ENCODE measurements at places on chromosomes 2 and 18.
A peak's percentile ranks its signal among the peaks of the same experiment; 100 is the strongest.

GRCh38 chr18:48851599-48851960, 99.2 kb downstream of the SMAD7 start:
- DNase-seq: no peak

- DNase-seq: no peak
Measured at GRCh38 chr2:215360596-215360995, 48.7 kb downstream of the ATIC start.

- no peak for DNase-seq
Measured at GRCh38 chr2:174025271-174026121, 60.3 kb upstream of the SP3 start.

DNA sequence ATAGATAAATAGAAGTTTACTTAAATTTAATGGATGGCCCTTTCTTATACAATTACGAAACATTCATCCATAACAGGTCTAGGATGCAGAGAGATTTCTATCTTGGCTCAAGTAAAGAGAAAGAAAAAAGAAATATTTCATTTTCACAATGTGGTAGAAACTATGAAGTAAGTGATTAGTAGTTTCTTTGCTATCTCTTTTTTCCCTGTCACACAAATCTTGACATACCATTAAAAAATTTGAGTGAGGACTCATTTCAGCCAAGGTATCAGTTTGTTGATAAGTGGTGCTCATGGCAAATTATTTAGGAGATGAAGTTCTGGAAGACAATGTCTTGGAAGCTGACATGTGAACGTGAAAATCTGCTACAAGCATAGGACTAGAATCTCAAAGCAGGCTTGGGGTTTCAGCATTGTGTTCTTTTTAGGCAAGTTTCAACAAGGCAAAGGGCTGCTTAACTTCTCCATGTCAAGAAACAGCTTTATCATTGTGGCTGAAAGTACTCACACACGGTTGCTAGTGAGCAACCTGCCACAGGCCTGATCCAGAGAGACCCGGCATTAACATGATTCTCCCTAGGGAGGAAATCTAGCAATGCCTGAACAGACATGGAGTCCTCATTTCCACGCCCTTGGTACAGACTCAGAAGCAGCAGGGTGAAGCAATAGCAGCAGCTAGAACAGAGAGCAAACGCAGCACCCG, 414.6 kb downstream of the DLGAP1 start:
- no peak for DNase-seq

- no peak for DNase-seq
Measured at GRCh38 chr2:50878251-50878650, 153.7 kb downstream of the NRXN1 start.

GRCh38 chr2:240138254-240138984, 2.0 kb downstream of the OTOS start:
- no peak for DNase-seq

GRCh38 chr2:30636311-30636710, 170.9 kb downstream of the CAPN13 start:
- DNase-seq: no peak

DNA sequence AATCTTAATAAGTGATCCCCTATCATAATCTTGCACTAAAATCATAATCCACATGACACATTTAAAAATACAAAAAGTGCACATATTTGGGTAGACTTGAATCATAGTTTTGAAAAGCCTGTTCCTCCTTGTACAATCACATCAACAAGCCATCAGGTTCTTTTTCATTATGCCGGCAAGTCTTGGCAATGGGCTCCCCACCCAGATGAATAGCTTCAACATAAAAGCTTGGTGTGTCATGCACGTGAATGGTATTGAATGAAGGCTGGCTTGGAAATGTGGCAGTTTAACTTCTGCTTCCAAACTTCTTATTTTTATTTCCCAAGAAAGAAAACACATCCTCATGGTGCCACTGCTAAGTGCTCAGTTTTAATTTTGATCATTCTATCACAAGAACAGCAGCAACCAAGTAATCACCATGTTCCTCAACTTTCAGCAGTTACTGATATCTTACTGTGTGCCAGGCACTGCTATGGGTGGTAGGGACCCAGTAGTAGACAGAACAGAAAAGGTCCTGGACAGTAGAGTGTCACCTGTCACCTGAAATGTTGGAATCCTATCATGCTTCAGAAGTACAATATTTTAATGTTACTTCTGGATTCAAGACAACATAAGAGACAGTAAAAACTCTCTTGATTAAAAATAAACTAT, 89.9 kb downstream of the AP1S3 start:
- DNase-seq: no peak

DNA sequence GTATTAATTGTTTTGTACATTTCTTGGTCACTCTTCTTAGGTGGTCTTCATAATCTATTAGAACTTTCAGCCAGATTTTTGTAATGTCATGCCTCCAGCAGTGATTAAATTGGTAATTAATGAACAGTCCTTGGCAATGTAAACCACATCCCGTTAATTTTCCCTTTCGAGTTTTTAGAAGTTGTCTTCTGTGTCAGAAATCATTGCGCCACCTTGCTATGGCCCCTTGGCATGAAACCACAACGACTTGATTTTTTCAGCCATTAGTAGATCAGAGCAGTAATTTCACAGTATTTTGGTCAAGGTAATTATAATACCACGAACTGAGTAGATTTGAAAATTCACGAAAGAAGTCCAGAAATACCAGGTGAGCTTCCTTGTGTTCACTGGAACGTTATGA, 86.0 kb upstream of the OTX1 start:
- DNase-seq: no peak

GRCh38 chr2:3168230-3168891, 209.3 kb downstream of the EIPR1 start:
- no peak for DNase-seq

- no peak for DNase-seq
Measured at GRCh38 chr2:46131-46470, 204 bp downstream of the FAM110C start.

- DNase-seq: no peak
Measured at GRCh38 chr2:174566871-174567270, 30.7 kb downstream of the WIPF1 start.

GRCh38 chr2:238462782-238463396, 36.2 kb downstream of the ASB1 start:
- DNase-seq: peak; percentile 53

DNA sequence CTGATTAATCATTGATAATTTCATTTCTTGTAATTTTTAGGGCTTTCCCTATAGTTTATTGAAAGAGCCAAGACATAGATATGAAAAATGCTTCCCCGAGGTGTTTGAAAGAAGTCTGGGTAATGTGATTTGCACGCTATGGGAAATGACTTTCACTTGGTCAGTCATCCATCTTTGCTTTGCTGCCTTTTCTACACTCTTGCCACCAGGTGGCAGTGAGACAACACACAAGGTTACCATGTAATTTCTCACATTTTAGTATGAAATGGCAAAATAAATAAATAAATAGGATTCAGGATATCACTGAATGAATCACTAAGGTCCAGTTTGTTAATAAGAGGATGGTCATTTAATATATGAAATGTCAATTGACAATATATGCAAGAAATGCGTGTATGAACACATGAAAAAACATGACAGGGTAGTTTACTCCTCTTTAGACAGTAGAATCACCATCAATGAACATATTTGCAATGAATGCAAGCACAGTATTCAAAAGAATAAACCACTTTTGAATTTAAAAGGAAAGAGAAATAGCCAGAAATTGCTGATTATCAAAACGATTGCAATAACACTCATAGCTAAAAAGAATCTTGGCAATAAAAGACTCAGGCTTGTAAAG, 52.2 kb upstream of the KCNH7 start:
- DNase-seq: no peak

DNA sequence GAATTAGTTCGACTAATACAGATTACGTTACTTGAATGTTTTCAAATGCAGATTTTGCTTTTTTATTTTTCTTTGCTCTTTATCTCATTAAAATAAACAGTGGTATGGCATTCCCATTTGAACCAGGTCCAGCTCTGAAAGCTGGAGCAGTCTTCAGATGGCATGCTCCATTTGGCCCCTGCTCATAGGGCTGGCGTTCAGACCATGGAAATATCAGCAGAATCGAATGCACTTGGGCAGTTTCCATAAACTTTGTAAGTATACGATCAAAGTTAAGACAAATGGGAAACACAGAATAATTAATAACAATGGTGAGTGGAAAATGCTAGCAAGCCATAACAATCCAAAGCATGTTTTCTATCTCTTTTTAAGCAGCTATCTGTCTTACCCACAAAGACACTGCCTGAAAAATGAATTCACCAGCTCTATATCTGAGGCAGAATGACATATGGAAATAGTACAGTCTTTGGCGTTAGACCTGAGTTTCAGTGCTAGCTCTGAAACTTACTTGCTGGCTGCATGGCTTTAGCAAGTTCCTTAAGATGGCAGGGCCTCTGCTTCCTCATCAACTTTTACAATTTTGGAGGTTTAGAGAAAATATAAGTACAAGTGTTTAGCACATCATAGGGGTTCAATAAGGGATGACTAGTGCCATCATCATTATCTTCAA, 131.6 kb downstream of the BCL2 start:
- DNase-seq: no peak

- DNase-seq: no peak
Measured at GRCh38 chr18:25759111-25759510, 331.3 kb downstream of the SS18 start.

DNA sequence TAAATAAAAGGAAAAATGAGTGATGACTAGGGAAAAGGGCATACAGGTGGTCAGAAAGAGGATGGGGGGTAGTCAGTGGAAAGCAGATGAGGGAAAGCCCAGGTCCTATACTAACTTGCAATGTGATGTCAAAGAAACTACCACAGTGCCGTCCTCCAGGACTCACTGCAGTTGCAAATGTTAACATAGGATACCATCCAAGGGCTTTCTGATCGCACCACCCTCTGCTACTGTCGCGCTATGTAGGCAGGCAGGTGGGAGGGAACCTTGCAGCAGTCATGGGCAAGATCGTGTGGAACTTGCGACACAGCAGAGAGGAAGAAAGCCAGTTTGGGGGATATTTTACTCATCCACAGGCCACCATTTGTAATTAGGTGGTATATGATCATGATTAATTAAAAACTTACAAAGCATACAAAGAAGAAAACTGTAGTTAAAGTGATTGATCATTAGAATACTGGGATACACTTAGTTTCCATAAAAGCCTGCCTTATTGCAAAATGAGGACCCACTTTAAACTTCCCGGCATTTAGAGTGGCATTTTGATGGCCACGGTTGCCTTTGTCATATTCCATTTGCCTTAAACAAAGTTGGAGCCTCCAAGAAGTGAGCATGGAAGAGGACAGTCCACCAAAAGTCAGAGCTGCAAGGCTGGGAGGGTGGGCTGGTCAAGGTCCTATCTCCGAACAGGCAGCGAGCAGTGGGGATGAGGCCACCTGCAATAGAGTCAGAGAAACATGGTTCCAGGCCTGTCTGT, 8.5 kb upstream of the ROCK2 start:
- DNase-seq: no peak

All from DMS 273 treated with DMSO at 0.1 percent for 48 hours (cell line).